RKO (cell line): ENCODE measurements at places on chromosomes 7 and 10.

DNA sequence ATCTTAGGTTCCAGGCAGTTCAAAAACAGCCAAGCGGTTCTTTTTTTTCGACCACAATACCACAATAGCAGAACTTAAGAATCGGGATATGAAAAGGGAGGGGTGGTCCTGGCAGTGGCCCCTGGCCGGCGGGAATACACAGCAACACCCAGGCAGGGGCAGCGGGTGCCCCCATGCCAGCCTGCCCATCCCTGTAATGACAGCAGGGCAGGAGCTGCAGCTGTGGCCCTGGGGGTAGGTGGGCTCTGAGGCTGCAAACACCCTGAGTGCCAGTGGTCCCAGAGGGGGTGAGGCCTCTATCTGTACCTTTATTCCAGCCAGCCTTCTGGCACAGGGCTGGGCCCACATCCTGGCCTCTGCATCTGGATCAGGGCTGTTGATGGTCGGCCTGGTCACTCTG lies 247.4 kb downstream of the SEMA3D start:
- no peak for DNase-seq

GRCh38 chr7:104230606-104231005 lies 22.8 kb upstream of the ORC5 start:
- DNase-seq: no peak

- no peak for DNase-seq
Measured at GRCh38 chr7:28006491-28006890, 174.1 kb downstream of the JAZF1 start.

GRCh38 chr7:49773936-49774458 lies 559 bp downstream of the VWC2 start:
- DNase-seq: no peak

DNA sequence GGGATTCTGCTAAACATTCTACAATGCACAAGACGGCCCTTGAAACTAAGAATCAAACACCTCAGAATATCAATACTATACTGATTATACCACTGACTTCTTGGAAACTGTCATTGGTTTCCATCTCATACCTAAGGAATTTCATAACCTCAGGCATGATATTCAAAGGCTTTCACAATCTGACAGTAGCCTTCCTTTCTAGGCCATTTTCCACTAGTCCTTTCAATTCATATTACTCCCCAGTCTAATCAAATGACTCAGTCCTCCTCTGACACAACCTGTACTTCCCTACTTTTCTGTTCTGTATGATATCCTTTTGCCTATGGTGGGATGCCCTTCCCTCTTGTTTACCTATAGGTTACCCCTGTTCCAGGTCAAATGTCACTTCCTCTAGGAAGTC lies 48.3 kb downstream of the CSTF2T start:
- DNase-seq: no peak

DNA sequence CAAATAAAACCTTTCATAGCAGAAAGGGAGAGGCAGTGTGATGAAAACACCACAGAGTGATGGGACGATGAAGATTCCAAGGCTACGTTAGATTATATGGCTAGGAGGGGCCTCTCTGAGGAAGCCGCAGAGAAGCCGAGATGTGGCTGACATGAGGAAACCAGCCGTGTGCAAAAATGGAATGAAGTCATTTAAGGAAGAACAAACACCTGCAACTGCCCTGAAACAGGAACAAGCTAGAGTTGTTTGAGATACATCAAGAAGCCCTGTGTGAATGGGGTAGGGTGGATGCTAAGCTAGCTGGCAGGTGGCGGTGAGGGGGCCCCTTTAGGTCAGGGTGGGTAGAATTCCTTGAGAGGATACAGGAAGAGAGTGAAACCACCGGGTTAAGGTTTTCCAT lies 129.5 kb downstream of the KLF6 start:
- DNase-seq: no peak

DNA sequence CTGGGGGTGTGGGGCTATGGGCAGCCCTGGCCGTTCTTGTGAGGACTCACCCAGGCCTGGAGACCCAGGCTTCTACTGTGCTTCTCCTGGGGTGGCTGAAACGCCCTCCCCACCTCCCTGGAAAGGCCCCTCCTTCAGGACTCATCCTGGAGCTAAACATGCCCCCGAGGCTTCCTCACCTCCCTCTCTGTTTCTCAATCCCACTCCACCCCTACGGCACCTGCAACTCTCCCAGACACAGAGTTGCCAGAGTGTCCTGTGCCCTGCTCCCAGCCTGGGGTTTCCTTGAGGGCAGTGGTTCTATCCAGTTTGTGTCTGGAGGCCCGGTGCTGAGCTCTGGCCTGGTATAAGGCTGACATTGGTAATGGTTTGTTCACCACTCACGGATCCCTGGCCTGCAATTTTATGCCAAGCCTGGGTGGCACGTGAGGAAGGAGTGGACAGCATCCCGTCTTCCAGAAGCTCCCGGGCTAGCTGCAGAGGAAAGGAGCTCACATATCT lies 68.0 kb downstream of the GRID1 start:
- DNase-seq: no peak
